ENCODE measurements at places on chromosomes 16 and 17.

GRCh38 chr16:50889746-50890145 is 147.9 kb downstream of the CYLD start:
- no peak for DNase-seq

GRCh38 chr17:69314246-69315065 is 12.5 kb downstream of the ABCA5 start:
- no peak for DNase-seq

GRCh38 chr16:82761236-82761635 is 134.5 kb downstream of the CDH13 start:
- peak; percentile 74 for DNase-seq

DNA sequence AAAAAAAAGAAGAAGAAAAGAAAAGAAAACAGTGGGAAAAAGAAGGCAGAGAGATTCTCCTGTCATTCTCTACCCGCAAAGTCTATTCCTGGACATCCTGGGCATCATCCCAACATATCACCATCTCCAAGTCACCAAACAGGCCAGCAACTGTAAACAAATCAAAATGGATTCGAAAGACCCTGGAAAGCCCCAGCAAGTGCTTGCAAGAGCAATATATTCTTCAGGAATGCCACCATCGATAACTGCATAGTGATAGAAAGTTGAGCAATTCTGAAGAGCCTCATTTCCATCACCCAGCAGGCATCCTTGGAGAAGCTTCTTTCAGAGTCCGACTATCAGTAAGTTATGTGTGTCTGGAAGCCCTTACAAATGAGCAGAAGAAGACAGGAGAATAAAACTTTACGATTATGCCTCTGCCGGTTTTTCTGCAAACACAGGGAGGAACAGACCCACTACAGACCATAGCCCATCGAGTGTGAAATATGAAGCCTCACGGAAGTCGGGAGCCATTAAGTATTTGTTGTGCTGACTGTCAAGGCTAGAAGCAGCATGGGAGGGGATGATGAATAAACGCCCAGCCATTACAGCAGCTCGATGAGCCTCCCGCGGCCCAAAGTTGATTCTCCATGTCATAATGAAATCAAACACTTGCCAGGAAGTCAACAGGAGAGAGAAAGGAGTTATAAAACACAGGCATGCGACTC is 64.5 kb upstream of the SEC14L1 start:
- DNase-seq, result peak; percentile 17

GRCh38 chr17:13581925-13582324 is 19.8 kb downstream of the HS3ST3A1 start:
- DNase-seq, result no peak

DNA sequence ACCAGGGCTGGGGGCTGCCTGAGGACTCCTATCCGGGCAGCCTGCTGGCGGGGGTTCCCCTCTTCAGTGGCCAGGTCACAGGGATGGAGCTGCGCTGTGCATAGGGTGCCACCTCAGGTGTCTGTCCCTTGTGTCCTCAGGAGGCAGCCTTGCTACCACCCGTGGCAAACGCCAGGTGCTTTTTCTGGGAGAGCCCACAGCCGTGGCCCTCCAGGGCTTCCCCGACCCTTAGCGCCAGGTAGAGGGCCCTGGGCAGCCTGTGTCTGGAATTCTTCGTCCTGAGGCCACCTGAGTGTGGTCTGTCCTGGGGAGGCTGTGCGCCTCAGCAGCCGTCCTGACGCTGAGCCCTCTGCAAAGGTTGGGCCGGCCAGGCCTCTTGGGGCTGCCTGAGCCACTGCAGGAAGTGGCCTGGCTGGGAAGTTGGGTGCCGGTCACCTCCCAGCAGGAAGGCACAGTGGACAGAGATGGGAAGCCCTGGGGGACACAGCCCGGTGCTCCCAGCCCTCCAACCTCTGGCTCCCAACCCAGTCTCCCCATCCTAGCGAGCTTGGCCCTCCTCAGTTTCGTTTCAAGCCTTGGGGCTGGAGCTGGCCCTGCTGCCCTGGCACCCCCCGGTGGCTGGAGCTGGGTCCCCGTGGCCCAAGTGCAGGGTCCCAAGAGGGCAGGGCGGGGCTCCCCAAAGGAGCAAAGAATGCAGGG is 7.6 kb upstream of the BAIAP3 start:
- no peak for DNase-seq

DNA sequence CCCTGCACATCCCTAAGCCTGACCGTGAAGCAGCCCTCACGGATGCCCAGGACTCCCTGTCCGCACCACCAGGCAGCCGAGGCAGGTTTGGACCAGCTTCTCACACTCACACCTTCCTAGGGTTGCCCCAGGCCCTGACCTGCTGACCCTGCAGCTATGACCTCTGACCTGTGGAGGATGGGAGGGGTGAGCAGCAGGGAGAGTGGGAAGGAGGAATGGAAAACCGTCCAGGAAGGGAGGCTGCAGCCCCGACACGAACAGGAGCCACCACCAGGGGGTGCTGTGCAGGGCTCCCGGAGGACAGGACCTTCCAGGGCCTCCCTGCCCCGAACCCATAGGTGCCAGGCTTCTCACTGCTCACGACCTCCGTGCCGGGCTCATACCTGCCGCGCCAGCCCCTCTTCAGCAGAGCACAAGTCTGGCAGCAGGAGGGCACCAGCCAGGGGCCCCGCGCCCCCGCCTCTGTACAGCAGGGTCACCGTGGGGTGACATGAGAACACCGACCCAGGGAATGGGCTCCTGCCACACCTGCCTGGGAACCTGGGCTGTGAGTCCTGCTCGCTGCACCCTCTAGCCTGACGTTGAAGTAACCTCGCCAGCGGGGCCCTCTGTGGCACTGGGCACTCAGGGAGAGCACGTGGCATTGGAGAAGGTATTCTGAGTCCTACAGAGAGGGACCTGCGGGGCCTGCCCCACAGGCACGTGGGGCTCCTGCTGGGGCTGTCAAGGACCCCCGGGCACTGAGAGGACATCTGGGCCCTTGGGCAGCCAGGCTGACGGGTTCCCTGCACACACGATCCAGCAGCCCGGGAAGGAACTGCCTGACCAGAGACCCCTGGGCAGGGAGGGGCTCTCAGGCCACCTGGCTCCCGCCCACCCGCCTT is 37.6 kb downstream of the CTU2 start:
- peak; percentile 58 for DNase-seq

GRCh38 chr16:50781043-50781442 is 39.2 kb downstream of the CYLD start:
- DNase-seq, result no peak

GRCh38 chr17:67068999-67069398 is 24.6 kb downstream of the CACNG1 start:
- DNase-seq, result peak; percentile 11

DNA sequence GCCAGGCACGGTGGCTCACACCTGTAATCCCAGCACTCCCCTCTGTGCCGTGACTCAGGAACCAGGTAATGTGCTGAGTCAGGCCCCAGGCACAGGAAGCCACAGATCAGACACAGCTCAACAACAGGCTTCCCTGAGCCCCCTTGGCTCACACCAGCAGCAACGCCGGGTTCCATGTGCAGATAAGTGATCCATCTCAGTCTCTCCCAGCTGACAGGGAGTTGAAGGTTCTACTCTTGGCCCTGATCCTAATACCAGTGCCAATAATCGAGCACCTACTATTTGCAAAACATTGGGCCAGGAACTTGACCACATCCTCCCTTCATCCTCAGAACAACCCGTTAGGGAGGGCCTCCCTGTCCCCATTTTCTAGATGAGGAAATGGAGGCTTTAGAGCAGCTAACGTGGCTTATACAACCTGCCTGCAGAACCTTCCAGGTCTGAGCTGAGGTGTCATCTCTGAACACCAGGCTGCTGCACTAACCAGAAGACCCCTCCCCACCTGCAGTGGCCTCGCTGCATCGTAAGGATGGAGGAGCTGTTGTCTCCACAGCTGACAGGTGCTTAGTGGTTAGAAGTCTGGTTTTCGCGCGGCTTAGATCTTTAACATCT is 64.8 kb upstream of the AMZ2 start:
- no peak for DNase-seq

- peak; percentile 40 for DNase-seq
Observed at GRCh38 chr16:4273858-4274311, 1.1 kb upstream of the TFAP4 start.

GRCh38 chr16:25563700-25564099 is 128.1 kb upstream of the HS3ST4 start:
- DNase-seq, result no peak

GRCh38 chr17:3685174-3685573 is 10.8 kb downstream of the P2RX5 start:
- DNase-seq, result no peak

GRCh38 chr16:20636671-20637070 is 60.5 kb upstream of the ACSM2B start:
- no peak for DNase-seq

- DNase-seq, result no peak
Observed at GRCh38 chr17:37888881-37889280, 35.3 kb upstream of the TBC1D3K start.

DNA sequence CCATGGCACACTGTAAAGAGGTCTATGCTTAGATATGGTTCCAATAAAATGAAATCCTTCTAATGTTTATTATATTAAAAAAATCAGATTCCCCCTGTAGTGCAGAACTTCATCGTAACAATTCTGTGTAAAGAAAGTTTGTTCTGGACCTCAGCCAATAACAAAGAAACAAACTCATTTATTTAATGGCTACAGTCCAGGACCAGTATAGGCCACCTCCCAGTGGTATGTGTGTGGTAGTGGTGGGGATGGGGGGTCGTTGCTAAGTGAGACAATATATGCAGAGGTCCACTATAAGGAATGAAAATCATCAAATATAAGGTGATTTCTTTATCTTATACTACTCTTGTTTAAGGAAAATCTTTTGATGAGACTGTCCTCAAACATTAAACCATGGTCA is 136.4 kb downstream of the CDK5R1 start:
- DNase-seq, result no peak

GRCh38 chr17:54494721-54495715 is 405.6 kb upstream of the TOM1L1 start:
- DNase-seq, result no peak

DNA sequence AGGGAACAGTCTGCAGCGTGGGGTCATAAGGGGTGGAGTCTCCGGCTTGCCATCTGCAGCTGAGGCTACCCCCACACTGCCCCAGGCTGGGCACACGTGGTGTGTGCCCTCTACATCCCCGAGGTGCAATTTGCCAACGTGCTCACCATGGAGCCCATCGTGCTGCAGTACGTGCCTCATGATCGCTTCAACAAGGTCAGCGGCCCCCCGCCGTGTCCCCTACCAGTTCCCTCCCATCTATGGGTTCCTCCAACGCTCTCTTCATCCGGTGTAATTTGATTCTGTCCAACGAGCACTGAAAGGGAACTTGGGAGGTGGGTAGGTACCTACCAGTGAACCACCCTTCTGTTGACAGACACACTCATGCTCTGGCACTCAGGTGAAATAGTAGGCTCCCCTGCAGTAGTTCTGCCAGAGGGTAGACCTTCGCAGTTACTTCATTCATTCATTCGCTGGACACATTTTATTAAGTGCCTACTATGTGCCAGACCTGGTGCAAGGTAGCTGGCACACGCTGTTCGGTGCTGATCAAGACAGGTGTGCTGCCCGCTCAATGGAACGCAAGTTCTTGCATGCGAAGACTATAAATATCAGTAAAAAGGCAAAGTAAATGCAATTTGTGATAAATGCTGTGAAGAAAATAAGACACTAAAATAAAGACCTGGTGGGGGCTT is 2.7 kb downstream of the MLLT6 start:
- no peak for DNase-seq

- no peak for DNase-seq
Observed at GRCh38 chr17:29885031-29885640, 44.9 kb downstream of the SSH2 start.

DNA sequence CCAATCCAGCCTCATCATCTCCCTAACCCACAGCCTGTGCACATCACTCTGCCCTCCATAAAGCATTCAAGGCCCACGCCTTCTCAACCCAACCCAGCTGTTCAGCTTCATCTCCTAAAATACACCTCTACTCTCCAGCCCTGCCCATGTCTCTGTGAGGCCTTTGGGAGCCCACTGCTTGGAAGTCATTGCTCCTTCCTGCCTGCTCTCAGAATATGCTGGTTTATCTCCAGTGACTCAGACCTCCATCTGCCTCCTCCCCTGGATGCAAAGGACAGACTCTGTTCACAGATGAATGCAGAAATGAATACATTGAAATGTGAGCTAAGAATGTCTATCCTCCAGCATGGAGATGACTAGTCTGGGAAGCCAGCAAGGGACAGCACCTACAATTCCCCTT is 19.0 kb downstream of the KCNG4 start:
- peak; percentile 13 for DNase-seq

DNA sequence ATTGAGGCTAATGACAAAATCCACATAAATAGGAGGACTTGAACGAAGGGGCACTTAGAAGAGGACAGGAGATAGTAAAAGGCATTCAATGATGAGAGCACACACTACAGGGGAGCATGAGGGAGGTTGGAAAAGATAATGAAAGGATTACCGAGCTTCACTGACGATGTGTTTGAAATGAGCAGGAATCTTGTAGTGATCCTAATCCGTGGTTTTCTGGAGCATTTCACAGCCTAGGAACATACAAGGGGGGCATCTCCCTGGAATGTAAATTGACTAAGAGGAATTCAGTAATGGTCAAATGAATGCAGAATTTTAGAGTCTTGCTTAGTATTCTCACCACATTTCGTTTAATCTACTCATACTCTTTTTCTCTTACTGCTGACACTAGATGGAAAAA is 5.2 kb downstream of the ATMIN start:
- DNase-seq, result peak; percentile 46

DNA sequence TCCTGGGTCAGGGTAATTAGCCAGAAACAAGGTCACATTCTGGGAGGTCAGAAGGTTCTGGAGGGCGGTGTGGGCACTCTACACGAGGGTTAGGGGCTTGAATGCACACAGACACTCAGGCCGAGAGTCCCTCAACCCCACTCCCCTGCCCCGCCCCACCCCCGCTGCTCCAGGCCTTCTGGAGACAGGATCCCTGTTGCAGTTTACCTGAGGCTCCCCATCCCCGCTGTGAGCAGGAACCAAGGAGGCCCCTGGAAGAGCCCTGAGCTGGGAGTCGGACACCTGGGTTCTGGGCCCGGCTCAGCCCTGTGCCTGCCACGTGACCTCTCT is 4.4 kb upstream of the ACTG1 start:
- DNase-seq, result no peak

- DNase-seq, result no peak
Observed at GRCh38 chr17:5480962-5481361, 5.0 kb downstream of the DERL2 start.

- no peak for DNase-seq
Observed at GRCh38 chr17:50163843-50164696, 1.7 kb upstream of the SGCA start.

DNA sequence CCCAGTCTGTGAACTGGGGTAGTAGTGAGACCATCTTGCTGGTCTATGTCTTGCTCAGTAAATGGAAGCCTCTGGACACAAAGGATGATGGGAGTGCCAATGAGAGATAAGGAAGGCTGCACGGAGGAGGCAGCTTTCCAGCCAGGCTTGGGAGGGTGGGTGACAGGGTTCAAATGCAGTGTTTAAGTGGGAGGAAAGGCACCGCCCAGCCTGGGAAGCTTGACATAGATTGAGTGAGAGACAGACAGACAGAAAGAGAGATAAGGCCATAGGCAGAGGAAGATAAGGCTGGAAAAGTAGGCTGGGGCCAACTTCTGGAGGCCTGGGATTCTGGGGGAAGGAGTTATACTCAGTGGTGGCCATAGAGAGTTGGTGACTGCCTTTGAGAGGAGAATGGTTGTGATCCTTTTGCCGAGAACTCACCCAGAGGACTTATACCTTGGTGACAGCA is 7.2 kb upstream of the COL1A1 start:
- DNase-seq, result no peak

- no peak for DNase-seq
Observed at GRCh38 chr16:75801307-75801706, 75.0 kb upstream of the CPHXL start.

- DNase-seq, result peak; percentile 68
Observed at GRCh38 chr17:57747221-57748017, 2.3 kb upstream of the CCDC182 start.

Data from AG10803 (cell line).